ENCODE measurements at places on chromosomes 7 and 10. TPM values are rescaled to one million over a fixed set of nuclear protein-coding genes. Genes with fewer than 3 reads are reported as not detected.

The SCIN gene
- total RNA-seq, result not detected

The ZNF12 gene
- total RNA-seq, result 29.0 TPM

The AIFM2 gene
- total RNA-seq, result 5.7 TPM

The TLL2 gene
- total RNA-seq, result not detected

GRCh38 chr7:138000081-138000701 lies 1.7 kb downstream of the CREB3L2 start:
- no peak for DNase-seq

DNA sequence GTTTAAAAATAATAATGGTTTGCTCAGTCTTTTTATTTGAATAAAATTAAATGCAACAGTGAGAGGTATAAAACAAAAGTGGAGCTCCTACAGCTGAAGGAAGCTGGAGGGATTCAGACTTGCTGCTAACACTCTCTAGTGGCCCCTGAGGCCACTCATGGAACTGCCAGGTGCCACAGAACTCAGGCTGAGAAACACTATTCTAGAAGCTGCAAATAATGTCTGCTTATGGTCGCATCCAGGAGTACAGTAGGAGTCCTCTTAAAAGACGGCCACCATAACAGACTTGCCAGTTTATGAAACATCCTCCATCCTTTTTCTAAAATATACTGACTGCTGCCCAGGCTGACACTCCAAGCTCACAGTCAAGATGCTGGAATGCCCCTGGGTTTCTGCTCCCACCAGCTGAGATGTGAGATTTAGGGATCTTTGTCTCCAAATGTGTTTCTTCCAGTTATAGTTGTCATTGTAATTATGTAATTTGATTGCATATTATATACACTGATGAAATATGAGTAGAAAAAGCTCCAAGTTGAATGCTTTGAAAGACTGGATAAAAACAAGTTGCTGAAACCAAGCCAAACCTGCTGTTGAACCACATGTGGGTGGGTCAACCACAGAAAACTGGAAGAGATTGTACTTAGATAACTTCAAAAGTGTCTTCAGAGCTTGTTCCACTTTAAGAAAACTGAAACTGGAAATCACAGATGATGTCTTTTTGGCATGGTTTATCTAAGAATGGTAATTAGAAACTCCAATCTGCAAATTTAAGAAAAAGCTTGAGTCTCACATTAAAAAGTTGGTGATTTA lies 213.7 kb upstream of the AOAH start:
- no peak for DNase-seq

GRCh38 chr10:43861966-43862751 lies 213.5 kb upstream of the ZNF32 start:
- DNase-seq, result no peak

- DNase-seq, result no peak
Measured at GRCh38 chr7:148356303-148356702, 234.3 kb upstream of the C7orf33 start.

- no peak for DNase-seq
Measured at GRCh38 chr7:29149036-29149435, 2.7 kb upstream of the CPVL start.

- DNase-seq, result no peak
Measured at GRCh38 chr7:135152442-135152841, 4.6 kb downstream of the TMEM140 start.

- DNase-seq, result no peak
Measured at GRCh38 chr7:131241386-131241785, 86.3 kb upstream of the MKLN1 start.

DNA sequence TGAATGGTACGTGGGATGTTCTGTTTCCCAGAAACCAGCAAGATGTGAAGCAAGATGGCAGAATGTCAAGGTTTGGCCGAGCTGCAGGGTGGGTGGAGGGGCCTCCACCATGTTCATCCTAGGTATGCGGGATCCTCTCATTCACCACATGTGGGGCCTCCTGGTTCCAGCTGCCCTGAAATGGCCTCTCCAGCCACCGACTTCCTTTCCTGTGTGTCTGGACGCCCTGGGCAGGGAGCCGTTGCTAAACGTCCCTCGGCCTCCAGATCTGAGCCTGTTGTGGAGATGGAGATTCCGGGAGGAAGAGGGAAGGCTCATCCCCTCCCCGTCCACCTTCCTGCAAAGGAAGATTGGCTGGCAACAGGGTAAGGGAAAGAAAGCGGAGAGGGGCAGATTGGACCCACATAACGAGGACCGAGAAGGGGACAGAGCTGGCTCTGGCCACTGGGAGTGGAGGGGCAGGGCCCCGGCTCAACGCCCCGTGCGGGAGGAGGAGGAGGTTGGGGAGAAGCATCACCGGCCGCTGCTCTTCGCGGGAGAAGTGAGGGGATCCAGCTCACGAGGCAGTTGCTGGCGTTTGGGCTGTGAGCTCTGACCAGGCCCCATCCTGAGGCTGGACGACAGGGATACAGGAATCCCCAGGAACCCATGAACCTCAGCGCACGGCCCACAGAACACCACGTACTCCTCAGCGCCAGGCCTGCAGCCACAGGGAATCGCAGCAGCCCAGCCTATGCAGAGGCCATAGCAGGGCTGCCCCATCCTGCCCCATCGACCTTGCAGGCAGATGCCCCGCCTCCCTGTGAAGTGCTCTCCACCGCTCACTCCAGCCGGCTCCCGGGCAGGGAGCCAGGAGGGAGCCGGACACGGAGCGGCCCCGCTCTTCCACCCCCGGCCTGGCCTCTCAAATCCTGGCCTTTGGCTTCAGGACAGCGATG lies 98.3 kb downstream of the FOXL3 start:
- no peak for DNase-seq

GRCh38 chr7:128954830-128955802 lies 17.4 kb downstream of the IRF5 start:
- no peak for DNase-seq

DNA sequence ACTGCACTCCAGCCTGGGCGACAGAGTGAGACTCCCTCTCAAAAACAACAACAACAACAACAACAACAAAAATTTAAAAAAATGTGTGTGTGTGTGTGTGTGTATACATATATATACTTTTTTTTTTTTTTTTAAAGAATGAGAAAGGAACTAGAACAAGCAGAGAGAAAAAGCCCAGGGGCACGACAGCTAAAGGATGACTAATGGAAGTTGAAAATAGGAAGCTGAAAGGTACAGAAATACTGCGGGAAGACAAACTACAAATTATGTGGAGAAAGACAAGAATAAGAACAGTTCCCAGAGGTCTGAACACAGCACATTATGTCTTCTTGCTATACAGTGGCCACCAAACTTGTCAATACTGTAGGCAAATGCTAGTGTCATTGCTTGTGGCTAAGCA lies 141.9 kb upstream of the PRSS1 start:
- no peak for DNase-seq

- no peak for DNase-seq
Measured at GRCh38 chr10:18610517-18610916, 40.9 kb downstream of the NSUN6 start.

DNA sequence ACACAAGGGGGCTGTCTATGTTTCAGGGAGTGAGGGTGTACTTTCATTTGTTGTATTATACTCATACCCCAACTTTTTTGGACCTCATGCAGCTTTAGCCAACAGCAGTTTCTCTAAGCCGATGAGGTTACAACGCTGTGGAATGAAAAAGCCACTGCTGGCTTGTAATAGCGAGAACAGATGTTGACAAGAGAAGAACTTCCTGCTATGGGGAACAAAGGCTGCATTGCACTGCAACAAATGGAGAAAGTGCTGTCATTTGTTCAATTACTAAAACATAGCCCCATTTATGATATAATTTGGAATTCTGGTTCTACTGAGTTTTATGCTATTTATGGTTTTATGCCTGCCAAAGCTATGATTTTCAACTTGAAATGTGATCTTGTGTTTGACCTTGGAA lies 104.2 kb upstream of the TMEM72 start:
- no peak for DNase-seq

GRCh38 chr10:67622511-67622910 lies 73.5 kb downstream of the CTNNA3 start:
- DNase-seq, result no peak

DNA sequence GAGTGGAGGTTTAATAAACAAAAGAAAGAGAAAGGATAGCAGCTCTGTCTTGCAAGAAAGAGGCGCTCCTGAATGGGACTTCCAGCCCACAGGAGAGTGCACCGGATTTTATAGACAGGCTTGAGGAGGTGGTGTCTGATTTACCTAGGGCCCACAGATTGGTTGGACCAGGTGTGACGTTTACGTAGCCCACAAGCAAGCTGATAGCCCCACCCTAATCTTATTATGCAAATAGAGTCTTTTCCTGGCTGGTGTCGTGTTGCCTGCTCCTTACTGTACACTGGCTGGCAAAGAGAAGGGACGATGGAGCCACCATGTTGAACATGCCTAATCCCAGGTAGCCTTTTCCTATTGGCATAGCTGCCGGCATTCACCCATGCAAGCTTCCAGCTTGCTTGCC lies 319.7 kb upstream of the POM121L12 start:
- no peak for DNase-seq

Measured in Karpas-422 (cell line).